ENCODE measurements at places on chromosomes 12 and 14. TPM values are rescaled to one million over a fixed set of nuclear protein-coding genes. Genes with fewer than 3 reads are reported as not detected.
A peak's percentile ranks its signal among the peaks of the same experiment; 100 is the strongest.

DNA sequence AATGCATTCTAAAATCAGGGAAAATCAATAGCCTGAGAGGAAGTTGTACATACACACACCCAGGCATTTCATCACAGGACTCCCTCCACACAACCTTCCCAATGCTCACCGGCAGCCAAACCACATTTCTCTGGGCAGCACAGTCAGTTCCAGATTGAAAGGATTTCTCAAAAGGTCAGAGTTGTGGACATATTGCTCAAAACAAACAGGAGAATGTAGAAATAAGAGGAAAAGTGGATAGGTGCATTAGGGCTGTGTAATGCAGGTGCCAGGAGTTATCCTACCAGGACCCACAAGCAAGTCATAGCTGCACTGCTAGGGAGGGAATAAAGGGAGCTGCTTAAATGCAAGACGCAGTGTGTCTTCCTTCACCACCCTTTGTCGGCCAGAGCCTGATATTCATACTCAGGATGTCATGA, 62.9 kb downstream of the GCH1 start:
- H3K27me3 ChIP-seq, result no peaks in the 10 kb centered on the region
- no peak overlapping the region for H3K4me3 ChIP-seq
- no peak for DNase-seq
- H3K36me3 ChIP-seq, result peaks cover 44% of the 10 kb centered on the region

PTGDR gene
- total RNA-seq, result 0.07 TPM

- H3K27ac ChIP-seq, result no peak overlapping the region
- H3K36me3 ChIP-seq, result peaks cover 6% of the 10 kb centered on the region
- no peak for DNase-seq
- no peak overlapping the region for H3K4me3 ChIP-seq
- H3K4me1 ChIP-seq, result peaks cover 33% of the 10 kb centered on the region
- no peaks in the 10 kb centered on the region for H3K27me3 ChIP-seq
Measured at GRCh38 chr14:38079886-38080285, 127.8 kb upstream of the SSTR1 start.

VRTN gene
- not detected for total RNA-seq

GRCh38 chr12:53500142-53500775, 824 bp upstream of the TARBP2 start:
- peak overlapping the region; percentile 89 for H3K4me3 ChIP-seq
- peaks cover 42% of the 10 kb centered on the region for H3K4me1 ChIP-seq
- H3K27ac ChIP-seq, result peak overlapping the region; percentile 98
- H3K36me3 ChIP-seq, result no peaks in the 10 kb centered on the region

DNA sequence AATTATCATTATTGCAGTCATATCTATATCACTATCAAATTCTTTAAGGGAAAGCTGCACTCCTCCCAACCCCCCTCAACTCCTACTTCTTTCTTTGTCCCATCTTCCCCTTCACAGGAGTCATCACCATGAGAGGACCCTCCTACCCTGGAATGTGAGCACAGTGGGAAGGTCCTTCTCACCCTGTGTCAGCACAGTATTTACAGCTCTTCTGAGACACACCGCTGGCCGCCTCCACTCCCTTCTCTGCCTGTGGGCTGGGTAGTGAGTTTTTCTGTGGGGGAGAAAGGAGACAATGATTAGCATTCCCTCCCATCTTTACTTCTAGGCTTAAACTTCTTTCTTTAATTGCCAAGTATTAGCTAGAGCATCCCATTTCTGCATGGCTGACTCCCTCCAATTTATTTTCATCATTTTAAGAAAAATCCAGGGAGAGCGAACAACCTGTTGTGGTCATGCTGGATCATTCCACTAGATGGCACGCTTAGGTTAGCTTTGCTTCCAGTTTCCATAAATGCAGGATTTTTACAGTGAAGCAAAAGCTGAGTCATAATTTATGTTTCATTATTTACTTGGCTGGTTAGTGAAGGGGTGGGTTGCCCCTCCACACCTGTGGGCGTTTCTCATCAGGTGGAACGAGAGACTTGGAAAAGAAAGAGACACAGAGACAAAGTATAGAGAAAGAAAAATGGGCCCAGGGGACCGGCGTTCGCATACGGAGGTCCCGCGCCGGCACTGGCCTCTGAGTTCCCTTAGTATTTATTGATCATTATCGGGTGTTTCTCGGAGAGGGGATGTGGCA, 188.5 kb downstream of the ALX1 start:
- peak overlapping the region; percentile 64 for H3K4me3 ChIP-seq
- DNase-seq, result peak; percentile 42
- H3K27me3 ChIP-seq, result no peaks in the 10 kb centered on the region

- H3K27me3 ChIP-seq, result peaks cover 2% of the 10 kb centered on the region
- no peak overlapping the region for H3K4me3 ChIP-seq
- H3K36me3 ChIP-seq, result no peaks in the 10 kb centered on the region
- peaks cover 12% of the 10 kb centered on the region for H3K4me1 ChIP-seq
- no peak for DNase-seq
Measured at GRCh38 chr14:93989939-93990338, 7.2 kb upstream of the CCDC197 start.

CS gene
- total RNA-seq, result 201 TPM

CLEC12A gene
- total RNA-seq, result 0.52 TPM

DNA sequence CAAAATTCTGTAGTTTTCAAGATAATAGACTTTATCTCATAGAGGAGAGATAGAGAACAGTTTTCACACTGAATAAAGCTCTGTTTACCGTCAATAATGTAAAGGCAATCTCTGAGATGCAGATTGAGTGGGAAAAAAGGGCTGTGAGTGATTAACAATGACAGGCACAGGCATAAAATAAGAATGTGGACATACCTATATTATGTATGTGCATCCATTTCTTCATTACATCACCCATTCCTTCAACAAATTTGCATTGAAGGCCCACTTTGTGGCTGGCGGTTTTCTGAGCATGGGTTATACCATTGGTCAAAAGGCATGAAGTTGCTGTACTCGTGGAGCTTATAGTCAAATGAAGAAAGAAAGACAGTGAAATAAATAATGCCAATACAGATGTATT, 1431.0 kb downstream of the AACS start:
- H3K4me1 ChIP-seq, result no peaks in the 10 kb centered on the region
- no peaks in the 10 kb centered on the region for H3K36me3 ChIP-seq
- H3K27ac ChIP-seq, result no peak overlapping the region
- H3K27me3 ChIP-seq, result no peaks in the 10 kb centered on the region

ZC2HC1C gene
- 3.1 TPM for total RNA-seq

DNA sequence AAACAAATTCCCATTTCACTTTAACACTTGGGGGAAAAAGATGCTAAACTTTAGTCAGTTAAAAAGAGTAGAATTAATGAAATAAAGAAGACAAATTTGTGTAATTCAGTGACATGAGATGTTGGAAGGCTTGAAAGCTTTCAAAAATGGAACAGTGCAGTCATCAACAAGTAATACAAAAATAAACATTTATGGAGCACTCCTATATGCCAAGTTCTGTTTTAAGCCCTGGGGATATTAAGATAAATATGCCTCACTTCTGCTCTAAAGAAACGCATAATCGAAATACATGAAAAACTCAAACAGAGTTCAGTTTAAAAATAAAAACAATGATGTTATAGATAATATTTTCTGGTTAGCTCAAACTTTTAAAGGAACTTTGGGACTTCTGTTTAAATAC, 93.0 kb downstream of the KCNH5 start:
- no peak overlapping the region for H3K27ac ChIP-seq
- no peaks in the 10 kb centered on the region for H3K36me3 ChIP-seq
- no peak for DNase-seq
- no peaks in the 10 kb centered on the region for H3K4me1 ChIP-seq

DNA sequence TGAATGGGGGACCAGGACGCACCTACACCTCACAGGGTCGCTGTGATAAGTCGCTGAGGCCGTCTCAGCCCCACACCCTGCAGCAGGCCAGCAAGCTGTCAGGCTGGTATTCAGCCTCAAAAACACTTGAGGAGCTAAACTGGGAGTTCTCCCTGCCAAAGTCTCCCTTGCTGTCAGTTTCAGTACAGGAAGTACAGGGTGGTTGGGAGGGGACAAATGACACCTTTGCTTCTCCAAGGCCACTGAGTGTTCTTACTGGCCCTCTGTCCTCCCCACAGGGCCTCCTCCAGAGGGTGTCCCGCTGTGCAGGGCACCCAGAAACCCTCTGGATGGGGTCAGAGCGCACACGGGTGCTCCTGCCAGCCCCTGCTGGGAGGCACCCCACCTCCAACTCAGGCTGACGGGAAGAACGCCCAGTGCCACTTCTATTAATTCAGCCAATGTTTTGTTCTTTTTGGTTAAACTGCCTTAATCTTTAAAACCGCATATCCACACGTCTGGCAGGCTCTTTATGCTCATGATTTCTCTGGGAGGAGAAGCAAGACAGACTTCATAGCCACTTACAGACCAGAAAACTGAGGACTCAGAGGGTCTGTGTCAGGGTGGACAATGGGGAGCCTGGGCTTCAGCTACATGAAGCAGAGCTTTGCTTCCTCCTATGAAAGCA, 75.9 kb downstream of the ITPK1 start:
- H3K27ac ChIP-seq, result peak overlapping the region; percentile 36
- no peaks in the 10 kb centered on the region for H3K27me3 ChIP-seq
- H3K36me3 ChIP-seq, result no peaks in the 10 kb centered on the region
- H3K4me1 ChIP-seq, result peaks cover 32% of the 10 kb centered on the region

GRCh38 chr12:56420411-56420810, 28.8 kb downstream of the TIMELESS start:
- DNase-seq, result no peak
- no peak overlapping the region for H3K4me3 ChIP-seq
- no peak overlapping the region for H3K27ac ChIP-seq
- peaks cover 5% of the 10 kb centered on the region for H3K4me1 ChIP-seq
- H3K36me3 ChIP-seq, result peaks cover 39% of the 10 kb centered on the region
- no peaks in the 10 kb centered on the region for H3K27me3 ChIP-seq

GALNT16 gene
- total RNA-seq, result not detected

- H3K36me3 ChIP-seq, result no peaks in the 10 kb centered on the region
- H3K27me3 ChIP-seq, result no peaks in the 10 kb centered on the region
- no peak for DNase-seq
Measured at GRCh38 chr14:85241022-85241855, 288.7 kb upstream of the FLRT2 start.

DNA sequence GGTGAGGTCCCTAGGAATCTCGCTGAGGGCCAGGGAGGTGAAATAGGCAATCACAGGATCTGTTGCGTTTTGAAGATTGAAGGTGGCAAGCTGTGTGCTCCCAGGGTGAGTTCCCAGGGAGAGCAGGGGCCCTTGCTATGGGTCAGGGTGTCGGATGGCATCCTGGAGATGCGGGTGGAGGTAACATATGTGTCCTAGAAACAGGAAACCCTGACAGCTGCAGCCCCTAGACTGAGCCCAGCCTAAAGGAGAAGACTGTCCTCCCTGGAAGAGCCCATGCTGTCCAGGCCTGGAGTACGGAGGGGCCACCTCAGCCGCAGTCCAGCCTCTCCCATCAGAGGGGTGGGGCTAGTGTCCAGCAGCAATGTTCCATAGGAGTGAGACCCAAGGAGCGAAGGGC, 194.2 kb downstream of the NTF3 start:
- no peak for DNase-seq
- no peak overlapping the region for H3K27ac ChIP-seq
- H3K4me3 ChIP-seq, result no peak overlapping the region
- H3K4me1 ChIP-seq, result no peaks in the 10 kb centered on the region

WASHC3 gene
- 46.7 TPM for total RNA-seq

ANO2 gene
- total RNA-seq, result not detected

- peaks cover 22% of the 10 kb centered on the region for H3K4me1 ChIP-seq
- H3K36me3 ChIP-seq, result peaks cover 30% of the 10 kb centered on the region
- no peak overlapping the region for H3K4me3 ChIP-seq
- DNase-seq, result no peak
- H3K27ac ChIP-seq, result no peak overlapping the region
Measured at GRCh38 chr14:102833341-102833740, 56.1 kb downstream of the TRAF3 start.

DNA sequence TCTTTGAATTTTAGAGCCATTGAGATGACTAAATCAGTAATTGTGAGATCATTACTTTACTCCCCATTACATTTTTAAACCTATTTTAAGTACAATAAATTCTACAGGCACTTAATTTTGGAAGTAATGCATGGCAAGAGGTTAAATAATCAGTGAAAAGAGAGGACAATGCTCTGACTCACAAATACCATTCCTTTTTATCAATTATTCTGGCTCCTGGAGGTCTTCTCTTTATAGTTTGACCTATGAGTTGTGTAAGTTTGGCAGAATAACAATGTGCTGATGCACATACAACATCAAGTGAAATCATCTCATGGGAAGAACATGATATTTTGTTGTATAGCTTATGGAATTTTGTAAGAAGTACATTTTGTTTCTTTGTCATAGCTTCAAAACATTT, 166.7 kb downstream of the TMTC3 start:
- no peak overlapping the region for H3K4me3 ChIP-seq
- no peak for DNase-seq
- H3K4me1 ChIP-seq, result no peaks in the 10 kb centered on the region
- no peaks in the 10 kb centered on the region for H3K27me3 ChIP-seq
- H3K27ac ChIP-seq, result no peak overlapping the region

DNA sequence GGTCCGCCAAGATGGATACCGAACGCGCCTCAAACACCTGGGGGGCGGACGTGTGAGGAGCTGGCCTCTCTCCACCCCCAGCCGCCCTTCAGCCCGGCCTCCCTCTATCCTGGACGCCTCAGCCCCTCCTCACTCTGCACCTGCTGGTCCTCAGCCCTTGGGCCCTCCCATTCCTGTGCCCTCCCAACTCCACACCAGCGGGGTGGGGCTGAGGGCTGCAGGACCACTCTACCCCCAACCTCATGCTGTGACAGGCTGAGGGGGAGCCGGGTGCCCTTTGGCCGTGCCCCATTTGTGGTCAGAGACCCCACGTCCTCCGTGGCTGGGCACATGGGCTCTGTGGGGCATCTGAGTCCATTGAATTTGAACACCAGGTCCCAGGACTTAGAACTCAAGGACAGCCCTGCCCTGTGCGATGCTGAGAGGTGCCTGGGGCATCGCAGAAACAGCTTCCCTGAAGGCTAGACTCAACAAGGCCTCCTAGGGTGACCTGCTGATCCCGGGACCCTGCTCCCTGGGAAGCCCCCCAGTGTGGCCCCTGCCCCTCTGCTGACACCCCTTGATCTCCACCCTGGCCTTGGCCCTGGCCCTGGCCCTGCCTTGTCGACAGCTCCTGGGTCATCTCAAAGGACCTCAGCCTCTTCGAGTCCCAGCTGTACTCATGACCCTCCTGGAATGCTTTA, 82.0 kb upstream of the SFSWAP start:
- H3K36me3 ChIP-seq, result peaks cover 4% of the 10 kb centered on the region
- peaks cover 2% of the 10 kb centered on the region for H3K4me1 ChIP-seq
- DNase-seq, result no peak
- H3K4me3 ChIP-seq, result no peak overlapping the region
- no peak overlapping the region for H3K27ac ChIP-seq
